ENCODE measurements at places on chromosomes 2 and 18.

DNA sequence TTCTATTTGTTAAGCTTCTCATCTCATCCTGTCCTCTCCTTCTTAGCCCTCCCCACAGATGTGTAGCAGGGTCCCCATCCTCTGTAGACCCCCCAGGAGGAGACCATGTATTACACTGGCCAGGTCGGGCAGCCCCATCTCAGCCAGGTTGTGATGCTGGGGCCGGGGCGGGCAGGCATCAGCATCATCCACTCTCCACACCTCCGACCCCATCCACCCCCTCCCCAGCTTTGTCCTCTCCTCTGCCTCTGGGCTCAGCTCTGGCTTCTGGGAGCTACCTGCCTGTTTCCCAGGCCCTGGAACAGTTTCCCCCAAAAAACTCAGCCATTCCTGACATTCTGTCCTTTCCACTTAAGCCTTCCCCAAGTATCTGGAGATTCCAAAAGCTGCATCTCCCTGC lies 49.2 kb downstream of the GBX2 start:
- no peak for DNase-seq

- DNase-seq = no peak
Measured at GRCh38 chr18:55149994-55150393, 190.7 kb upstream of the CCDC68 start.

- DNase-seq = peak; percentile 81
Measured at GRCh38 chr2:66434679-66435548, at the start of gene MEIS1. MEIS1 (plus strand) TSS chr2:66435125; CDS start chr2:66435857, 732 bp downstream.

DNA sequence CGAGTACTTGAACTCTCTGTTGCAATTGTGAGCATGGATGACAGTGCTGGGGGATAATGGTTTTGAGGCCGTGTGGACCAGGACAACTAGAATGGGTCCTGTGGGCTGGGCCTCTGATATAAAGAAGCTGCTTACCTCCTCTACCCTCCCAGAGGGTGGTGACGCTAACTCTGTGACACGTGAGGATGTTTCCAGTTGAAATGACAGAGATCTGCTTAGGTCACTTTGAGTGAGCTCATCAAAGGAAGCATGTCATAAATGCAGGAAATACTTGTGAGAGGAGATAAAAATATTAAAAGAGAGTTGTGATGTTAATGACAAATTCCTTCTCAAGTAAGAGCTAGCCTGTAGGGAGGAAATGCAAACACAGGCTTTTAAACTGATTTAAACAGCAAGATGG lies 16.4 kb downstream of the RMC1 start:
- DNase-seq = no peak

GRCh38 chr2:54572262-54572635 lies 116.1 kb downstream of the SPTBN1 start:
- no peak for DNase-seq

GRCh38 chr2:227805578-227805977 lies 8.1 kb upstream of the CCL20 start:
- no peak for DNase-seq

- DNase-seq = no peak
Measured at GRCh38 chr2:129192841-129193253, 786.6 kb upstream of the RAB6C start.

DNA sequence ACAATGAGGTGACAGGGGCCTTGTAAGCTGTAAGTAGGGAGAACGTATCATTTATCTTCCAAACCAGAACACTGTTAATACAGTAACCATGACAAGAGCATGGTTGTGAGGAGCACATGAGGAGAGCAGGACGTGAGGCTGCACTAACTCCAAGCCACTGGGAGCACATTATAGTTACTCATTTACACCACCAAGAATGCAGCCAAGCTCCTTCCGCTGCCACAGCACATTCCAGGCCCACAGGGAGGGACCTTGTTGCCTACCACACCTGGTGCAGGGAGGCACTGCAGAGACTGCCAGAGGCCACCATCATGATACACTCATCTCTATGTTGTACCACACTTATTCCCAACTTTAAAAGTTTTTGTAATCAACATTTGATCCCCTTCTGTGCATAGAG lies 13.5 kb upstream of the SFXN5 start:
- no peak for DNase-seq

GRCh38 chr2:238791354-238791753 lies 56.5 kb upstream of the TWIST2 start:
- no peak for DNase-seq

- DNase-seq = no peak
Measured at GRCh38 chr2:240567872-240568677, at the start of gene RNPEPL1. RNPEPL1 (plus strand) TSS chr2:240568484; CDS start chr2:240568587, 103 bp downstream.

GRCh38 chr2:123916531-123916930 lies 108.6 kb upstream of the CNTNAP5 start:
- DNase-seq = no peak

DNA sequence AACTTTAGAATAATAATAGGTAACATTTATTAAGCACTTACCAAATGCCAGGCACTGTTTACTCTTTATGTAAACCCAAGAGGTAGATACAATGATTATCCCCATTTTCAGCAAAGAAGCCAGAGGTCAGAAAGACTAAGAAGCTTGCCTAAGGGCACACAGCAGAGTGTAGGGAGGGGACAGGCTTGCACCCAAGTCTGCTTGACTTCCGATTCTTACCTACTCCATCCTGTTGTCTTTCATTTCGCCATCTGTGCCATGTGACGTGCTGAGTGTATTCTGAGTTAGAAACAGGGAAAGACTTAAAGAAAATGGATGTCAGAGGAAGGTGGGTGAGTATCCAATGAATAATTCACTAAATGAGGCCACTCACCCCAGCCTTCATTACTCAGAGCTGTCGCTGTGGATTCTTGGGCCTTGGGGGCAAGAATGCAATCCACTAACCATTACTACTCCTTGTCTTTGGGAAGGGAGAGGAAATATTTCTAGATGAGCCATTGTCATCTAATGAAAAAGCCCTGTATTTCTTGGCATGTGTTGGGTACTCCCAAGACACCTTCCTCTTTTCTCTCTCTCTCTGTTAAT lies 76.4 kb upstream of the BCL11A start:
- no peak for DNase-seq

DNA sequence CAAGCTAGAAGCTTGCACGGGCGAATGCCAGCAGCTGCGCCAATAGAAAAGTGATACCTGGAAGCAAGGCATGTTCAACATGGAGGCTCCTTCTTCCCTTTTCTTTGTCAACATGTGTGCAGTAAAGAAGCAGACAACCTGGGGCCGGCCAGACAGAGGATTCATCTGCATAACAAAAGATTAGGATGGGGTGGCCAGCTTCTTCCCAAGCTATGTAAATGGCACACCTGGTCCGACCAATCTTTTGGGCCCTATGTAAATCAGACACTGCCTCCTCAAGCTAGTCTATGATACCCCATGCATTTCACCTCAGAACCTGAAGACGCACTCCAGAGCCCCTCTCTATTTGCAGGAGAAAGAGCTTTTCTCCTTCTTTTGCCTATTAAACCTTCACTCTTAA lies 66.4 kb upstream of the TGFA start:
- DNase-seq = no peak
